ENCODE measurements at places on chromosomes 16 and 17. TPM values are rescaled to one million over a fixed set of nuclear protein-coding genes. Genes with fewer than 3 reads are reported as not detected.

DNA sequence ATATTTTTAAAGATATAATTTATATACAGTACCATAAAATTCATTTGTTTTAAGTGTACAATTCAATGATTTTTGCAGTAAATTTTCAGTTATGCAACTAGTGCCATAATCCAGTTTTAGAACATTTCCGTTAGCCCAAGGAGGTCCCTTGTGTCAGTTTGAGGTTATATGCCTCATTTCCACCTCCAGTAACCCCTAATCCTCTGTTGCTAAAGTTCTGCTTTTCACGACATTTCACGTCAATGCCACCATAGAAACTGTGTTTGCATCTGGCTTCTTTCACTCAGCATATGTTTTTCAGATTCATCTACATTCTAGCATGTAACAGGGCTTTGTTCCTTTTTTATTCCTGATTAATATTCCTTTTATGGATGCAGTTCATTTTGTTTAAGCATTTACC lies 42.4 kb upstream of the NUDT7 start:
- no peak for DNase-seq

DNA sequence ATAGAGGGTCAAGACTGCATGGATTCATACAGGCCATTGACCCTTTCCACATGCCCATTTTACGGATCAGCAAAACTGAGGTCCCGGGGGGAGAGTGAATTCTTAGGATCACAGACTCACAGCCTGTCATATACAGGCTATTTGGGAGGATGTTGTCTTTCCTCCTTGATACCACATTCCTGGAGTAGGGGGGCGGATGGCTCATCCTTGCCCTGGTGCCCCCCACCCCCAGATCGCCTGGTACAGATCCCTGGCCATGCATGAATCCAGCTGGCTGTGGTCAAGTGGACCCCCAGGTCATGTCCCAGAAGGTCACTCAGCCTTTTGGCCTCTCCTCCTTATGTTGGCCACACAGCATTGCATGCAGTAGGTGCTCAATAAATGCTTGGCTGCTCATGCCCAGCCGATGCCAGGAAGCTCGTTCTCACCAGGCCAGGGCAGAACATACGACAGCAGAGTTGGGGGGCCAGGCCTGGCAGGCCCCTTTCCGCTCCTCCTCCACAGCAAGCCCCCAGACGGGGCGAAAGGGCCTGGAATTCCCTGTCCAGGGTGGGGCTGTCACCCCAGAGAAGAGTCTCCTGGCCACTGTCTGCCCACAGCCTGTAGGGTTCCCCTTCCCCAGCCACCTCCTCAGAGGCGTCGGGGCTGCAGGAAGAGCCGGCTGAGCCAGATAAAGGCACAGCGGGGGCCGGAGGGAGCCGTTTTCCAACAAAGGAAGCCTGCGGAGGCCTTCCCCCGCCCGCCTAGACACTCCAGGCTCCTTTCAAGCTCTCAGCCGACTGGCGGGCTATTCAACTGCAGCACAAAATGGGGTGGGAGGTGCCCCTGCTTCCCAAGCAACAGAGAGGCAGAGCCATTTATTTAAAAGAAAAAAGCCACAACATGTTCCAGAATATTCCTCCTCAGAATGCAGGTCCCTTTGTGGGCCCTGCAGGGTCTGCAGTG lies 215.7 kb upstream of the CIBAR2 start:
- no peak for DNase-seq

DNA sequence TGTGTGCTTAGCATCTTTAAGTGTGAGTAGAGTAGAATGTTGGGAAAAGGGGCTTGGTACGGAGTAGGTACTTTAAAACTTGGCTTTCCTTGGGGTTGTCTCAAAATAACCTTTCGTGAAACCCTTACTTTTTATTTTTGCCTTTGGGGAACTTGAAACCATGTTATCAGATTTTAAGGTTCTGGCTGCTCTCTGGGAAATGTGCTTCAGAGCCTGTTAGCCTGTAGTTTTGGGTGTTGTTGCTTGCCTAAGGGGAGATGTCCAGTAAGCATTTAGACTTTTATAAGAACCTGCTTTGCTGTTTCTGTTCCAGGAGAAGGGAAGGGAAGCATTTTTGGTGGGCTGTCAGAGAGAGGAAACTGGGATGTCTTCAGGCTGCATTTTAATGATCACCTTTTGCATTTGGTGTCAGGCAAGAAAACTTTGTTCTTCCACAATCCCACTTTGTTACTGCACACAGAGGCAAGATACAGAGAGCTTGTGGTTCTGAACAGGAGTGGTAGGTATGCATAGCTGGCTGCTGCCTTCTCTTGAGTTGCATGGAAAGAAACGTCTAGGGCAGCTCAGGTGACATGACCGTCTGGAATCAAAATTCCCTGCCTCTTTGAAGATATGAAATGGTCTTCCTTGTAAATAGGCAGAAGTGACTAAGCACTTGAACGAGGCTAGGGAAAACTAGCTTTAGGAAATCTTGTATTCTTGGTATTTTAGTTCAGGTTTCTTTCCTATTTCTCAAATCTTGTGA lies 1.7 kb downstream of the RABEP1 start:
- DNase-seq = no peak

Gene DRC3
- 0.11 TPM for total RNA-seq

- DNase-seq = no peak
Measured at GRCh38 chr16:89150981-89151380, 20.6 kb upstream of the CDH15 start.

- DNase-seq = no peak
Measured at GRCh38 chr16:46688101-46688653, 801 bp downstream of the VPS35 start.

- DNase-seq = no peak
Measured at GRCh38 chr16:75301804-75302203, 50.4 kb upstream of the BCAR1 start.

GRCh38 chr17:47320879-47321502 lies 2.8 kb upstream of the EFCAB13 start:
- DNase-seq = no peak

DNA sequence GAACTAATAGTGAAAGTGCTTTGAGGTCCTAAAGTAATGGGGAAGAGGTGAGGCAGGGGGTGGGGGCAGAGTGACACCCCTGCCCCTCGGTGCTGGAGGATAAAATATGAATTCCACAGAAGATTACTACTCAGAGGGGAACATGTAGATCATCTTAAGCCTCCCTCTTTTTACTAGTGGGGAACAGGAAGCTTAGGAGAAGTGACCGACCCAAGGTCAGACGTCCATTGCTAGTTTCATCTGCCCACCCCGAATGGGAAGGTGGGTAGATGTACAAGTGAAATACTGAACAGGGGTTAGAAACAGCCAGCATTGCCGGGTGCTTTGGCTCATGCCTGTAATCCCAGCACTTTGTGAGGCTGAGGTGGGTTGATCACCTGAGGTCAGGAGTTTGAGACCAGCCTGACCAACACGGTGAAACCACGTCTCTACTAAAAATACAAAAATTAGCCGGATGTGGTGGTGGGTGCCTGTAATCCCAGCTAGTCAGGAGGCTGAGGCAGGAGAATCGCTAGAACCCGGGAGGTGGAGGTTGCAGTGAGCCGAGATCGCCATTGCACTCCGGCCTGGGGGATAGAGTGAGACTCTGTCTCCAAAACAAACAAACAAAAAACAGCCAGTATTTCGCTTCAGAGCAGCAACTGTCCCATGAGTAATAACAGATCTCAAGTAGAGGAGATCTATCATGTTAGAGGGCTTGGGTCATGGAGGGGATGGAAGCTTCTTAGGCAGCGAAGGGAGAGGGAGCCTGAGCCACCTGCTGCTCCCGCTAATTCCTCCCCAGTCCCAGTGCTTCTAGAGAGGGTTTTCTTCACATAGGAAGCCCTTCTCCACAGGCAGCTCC lies 1.2 kb upstream of the NR1D1 start:
- DNase-seq = no peak

DNA sequence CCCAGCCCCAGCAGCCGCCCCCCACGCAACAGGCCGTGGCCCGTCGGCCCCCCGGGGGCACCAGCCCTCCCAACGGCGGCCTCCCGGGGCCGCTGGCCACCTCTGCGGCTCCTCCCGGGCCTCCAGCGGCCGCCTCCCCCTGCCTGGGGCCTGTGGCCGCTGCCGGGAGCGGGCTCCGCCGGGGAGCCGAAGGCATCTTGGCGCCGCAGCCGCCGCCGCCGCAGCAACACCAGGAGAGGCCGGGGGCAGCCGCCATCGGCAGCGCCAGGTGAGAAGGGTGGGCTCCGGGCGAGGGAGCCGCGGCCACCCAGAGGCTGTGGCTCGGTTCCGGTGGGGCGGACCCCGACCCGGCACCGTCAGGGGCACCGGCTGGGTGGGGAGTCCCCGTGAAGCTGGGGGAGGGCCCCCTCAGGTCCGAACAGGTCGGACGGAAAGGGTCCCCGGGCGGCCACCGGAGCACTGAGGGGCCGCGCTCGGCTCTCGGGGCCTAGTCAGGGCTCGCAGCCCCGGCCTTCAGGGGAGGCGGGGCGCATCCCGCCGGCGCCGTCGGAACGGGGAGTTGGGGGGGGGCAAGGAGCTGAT lies 583 bp downstream of the ATXN2L start:
- DNase-seq = no peak

DNA sequence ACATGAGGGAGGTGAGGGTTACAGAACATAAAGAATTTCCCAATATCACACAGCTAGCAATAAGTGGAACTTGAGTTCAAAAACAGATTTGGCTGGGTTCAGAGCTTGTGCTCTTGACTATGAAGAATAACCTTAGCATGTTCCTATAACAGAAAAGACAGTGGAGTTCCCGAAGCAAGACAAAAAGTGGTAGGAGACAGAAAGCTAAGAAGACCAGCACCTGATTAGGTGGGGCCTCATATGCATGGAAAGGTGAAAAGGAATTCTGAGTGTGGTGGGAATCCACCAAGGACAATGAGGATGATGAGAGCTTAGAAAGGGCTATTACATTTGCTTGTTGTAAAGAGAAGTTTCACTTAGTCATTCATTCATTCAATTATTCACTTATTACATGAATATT lies 26.6 kb upstream of the CDYL2 start:
- no peak for DNase-seq

Gene LIMD2
- 119 TPM for total RNA-seq

Gene CASKIN1
- total RNA-seq = 1.3 TPM

Gene VAT1L
- total RNA-seq = 0.05 TPM

GRCh38 chr17:7260651-7261378 lies 1.5 kb downstream of the CLDN7 start:
- peak; percentile 57 for DNase-seq

GRCh38 chr17:64978138-64978537 lies 58.9 kb upstream of the LRRC37A3 start:
- no peak for DNase-seq

Gene AANAT
- not detected for total RNA-seq

Gene LDHD
- total RNA-seq = not detected

DNA sequence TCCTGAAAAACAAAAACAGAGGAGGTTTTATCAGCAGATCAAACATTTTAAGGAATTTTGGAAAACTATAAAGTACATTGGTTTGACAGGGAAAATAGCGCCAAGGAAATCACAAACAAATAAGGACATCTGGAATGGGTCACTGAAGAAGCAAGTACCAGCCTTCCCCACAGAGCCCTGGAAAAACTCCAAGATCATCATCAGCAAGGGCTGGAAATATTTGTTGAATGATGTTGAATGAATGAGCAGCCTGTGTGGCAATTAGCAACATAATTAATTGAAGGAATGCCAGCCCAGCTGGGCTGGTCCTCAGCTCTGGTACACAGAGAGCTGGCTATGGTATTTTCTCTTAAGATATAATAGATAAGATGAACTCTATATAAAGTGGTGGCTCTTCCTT lies 290.4 kb downstream of the HS3ST3A1 start:
- no peak for DNase-seq

- DNase-seq = no peak
Measured at GRCh38 chr17:62876063-62876462, 67.9 kb upstream of the MARCHF10 start.

Gene TBC1D3E
- not detected for total RNA-seq

- DNase-seq = no peak
Measured at GRCh38 chr17:17570140-17570797, 21.2 kb downstream of the PEMT start.

DNA sequence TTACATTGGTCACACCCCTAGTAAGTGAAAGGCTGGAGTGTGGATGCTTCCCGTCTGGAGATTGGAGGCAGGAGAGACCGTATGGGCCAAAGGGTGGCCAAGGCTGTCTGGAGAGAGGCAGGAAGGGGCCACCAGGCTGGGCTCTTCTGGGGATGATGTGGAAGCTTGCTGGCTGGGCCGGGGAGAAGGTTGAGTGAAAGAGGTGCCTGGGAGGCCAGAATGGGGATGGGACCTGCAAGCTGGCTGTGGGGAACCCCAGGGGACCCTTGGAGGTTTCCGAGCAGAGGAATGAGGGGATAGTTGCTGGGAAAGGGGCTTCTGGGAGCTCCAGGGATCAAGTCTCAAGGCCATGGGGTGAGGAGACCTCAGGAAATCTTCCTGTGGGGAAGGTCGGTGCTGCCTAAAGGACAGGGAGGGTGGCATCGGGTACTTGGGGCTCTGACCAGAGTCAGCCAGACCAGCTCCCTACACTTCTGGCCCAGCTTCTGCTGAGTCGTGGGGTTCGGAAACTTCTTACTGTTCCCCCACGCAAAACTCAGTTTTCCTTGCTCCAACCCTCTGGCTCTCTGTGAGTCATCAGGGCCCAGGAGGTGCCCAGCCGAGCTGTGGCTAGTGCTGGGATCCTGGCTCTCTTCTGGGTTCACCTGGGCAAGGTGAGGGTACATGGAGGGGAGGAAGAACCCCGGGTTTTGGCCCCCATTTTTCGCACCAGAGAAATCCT lies 3.1 kb downstream of the MRC2 start:
- no peak for DNase-seq

Gene PTX4
- total RNA-seq = not detected

Gene CDH11
- total RNA-seq = not detected

DNA sequence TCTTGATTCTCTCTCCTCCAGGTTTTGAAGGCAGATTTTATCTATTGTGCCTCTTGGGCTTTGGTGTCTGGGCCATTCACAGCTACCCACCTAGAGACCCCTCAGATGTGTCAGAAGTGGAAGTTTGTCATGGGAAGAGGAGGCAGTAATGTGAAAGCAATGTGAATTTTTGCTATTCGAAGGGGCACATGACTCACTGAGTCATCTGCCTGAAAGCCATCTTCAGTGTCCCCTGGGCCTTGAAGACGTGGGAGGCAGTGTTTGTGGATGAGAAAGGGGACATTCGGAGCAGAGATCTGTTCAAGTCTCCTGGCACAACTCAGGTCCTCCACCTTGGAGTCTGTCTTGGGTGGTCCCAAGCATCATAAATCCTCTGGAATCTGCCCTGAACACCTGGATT lies 530.2 kb downstream of the NPIPA7 start:
- no peak for DNase-seq

GRCh38 chr17:4542003-4542725 lies 13.0 kb downstream of the MYBBP1A start:
- DNase-seq = no peak

DNA sequence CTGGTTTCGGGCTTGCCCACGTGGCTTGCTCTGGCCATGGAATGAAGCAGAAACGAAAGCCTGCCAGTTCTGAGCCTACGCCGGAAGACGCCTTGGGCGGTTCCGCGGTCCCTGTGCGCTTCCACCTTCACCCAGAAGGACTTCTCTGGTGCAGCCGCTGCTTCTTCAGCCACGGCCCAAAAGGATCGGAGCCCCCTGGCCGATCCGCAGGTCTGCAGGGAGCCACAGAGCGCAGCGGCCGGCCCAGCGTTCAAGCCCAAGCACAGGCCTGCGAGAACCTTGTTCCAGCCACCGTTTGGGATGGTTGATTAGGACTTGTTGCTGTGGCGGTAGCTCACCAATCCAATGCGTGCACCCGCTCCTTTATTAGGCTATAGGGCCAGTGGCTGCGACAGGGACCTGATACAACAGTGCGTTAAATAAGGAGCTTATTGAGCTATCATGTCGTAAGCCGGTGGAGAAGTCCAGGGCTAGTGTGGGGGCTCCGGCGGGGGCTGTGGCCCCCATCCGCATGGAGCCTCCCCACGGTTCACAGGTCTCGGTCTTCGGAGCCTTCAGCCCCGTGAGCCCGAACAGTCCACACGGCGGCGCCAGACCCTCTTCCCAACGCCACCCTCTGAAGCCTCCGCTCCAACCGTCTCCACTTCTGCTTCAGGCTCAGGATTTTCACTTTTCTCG lies 10.2 kb upstream of the MPP2 start:
- peak; percentile 72 for DNase-seq

Gene C1QL1
- total RNA-seq = 0.37 TPM
